ENCODE measurements at places on chromosomes 6 and 20.

GRCh38 chr6:89144354-89144906 is 1.4 kb upstream of the PM20D2 start:
- no peak for DNase-seq

DNA sequence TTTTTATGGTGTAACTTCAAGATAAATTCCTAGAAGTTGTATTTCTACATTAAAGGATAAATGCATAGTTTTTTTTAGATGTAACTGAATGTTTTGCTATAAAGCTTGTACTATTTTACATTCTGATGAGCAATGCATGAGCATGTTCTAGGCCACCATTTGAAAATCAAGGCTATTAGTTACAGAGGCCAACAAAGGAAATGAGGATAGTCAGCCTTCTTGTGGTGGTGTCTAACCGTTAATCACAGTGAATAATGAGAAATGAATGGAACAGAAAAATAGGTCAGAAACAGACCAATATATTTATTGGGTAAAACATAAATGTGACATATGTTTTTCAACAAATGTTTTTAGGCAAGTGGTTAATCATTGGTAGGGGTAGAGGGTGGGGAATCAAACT is 37.6 kb upstream of the L3MBTL3 start:
- DNase-seq, result no peak

DNA sequence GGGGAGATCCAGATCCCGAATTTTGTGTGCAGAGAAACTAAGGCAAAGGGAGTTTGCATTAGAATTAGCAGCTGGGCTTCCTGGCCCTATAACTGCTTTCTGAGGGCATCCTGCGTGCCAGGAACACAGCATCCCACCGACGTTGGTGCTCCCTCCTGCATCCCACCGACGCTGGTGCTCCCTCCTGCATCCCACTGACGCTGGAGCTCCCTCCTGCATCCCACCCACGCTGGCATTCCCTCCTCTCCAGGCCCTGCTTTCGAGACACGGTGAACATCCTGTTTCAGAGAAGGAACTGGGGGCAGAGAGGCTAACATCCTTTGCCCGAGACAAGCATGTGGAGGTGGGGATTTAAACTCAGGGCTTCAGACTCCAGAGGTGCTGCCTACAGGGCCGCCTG is 44.4 kb downstream of the DACT2 start:
- no peak for DNase-seq

DNA sequence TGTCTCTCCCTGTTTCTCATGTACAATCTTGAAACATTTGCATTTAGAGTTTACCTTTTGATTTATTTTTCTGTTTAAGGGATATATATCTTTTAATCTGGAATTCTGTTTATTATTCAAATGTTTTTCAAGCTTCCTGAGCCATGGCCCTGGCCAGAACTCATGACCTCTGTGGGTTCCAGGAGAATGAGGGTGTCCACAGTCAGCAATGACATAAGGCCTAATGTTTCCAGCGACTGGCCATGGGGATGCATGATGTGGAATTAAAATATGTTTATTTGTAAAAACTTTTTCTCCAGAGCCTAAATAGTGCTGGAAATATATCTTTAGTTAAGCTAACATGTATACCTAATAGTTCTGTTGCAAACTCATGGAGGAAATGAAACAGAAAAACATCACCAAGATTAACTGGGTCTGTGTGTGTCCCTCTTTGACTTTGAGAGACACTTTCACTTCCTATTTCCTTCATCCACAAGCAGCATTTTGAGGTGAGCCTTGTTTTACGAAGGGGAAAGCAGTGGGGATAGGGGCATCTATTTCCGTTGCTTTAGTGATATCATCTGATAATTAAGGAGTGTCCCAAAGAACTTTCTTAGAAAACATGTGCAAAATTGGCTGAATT is 87.6 kb downstream of the SMOC2 start:
- DNase-seq, result no peak

- DNase-seq, result no peak
Observed at GRCh38 chr20:17647391-17648314, 34.4 kb downstream of the RRBP1 start.

All from activated CD4-positive, alpha-beta T cell treated with anti-CD3 and anti-CD28 coated beads for 24 hours (primary cell).